NK-92 treated with Interleukin-12 subunit alpha and Interleukin-12 subunit beta, amount 100 ng/mL, for 24 hours (cell line): ENCODE measurements at places on chromosomes 4 and X.

DNA sequence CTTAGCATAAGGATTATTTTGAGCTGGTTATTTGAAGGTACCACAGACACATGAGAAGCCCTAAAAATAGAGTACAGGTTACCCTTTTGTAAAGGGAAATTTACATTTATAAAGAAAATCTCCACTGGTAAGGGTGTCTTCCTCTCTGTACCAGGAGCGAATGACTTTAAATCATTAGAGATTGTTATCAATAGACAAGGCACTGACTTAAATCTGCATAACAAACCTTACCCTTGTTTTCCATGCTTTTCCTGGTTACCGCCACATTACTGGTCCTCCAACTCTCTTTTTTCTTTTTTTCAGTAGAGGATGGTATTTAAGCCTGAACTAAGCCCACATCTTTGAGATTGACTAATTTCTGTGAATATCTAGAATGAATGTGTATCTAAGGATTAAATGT is 129.8 kb downstream of the SLC7A11 start:
- DNase-seq: no peak

- no peak for DNase-seq
Measured at GRCh38 chr4:1792158-1792831, 798 bp upstream of the FGFR3 start.

GRCh38 chrX:74523870-74524735 is 90.3 kb downstream of the RLIM start:
- DNase-seq: no peak

DNA sequence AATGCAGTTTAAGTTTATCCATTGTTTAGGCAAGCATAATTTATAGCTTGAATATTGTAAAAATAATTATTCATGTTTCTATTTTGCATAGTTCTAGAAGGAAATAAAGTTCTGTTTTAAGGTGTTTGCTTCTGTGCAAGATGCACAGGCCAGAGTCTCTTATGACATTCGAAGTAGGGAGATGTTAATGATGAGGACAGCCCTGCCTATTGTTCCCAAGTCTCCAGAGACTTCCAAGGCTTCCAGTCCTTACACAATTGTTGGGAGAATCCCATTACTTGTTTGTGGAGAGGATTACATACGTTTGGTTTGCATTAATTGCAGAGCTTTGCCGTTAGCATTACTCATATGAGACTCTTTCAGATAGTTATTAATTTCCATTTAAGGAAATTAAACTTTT is 96.2 kb upstream of the ANK2 start:
- no peak for DNase-seq

GRCh38 chr4:116796022-116796421 is 289.4 kb downstream of the TRAM1L1 start:
- DNase-seq: no peak

- DNase-seq: no peak
Measured at GRCh38 chrX:110954428-110955100, 141.4 kb upstream of the PAK3 start.

- no peak for DNase-seq
Measured at GRCh38 chr4:79576429-79576753, 168.4 kb upstream of the GK2 start.

GRCh38 chrX:43333543-43333942 is 322.6 kb upstream of the MAOA start:
- DNase-seq: no peak

DNA sequence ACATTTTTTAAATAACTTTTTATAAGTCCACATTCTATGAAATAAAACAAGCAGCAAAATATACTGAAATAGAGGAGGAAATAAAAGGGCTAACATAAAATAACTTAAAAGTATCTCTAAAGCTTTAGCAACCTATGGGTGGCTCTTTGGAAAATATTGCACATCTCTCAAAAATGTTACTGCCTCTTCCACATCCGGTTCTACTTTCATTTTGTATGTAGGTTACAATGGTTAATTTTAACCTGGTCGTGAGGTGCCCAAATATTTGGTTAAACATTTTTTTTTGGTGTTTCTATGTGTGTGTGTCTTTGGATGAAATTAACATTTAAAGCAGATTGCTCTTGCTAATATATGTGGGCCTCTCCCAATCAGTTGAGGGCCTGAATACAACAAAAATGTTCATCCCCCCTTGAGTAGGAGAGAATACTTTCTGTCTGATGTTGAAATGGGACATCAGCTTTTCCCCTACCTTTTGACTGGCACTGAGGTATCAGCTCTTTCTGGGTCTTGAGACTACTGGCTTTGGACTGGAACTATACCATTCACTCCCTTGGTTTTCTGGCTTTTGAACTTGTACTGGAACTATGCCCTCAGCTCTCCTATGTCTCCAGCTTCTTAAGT is 353.0 kb downstream of the ADAM29 start:
- DNase-seq: no peak

GRCh38 chr4:85953651-85954018 is 406.2 kb downstream of the MAPK10 start:
- no peak for DNase-seq

DNA sequence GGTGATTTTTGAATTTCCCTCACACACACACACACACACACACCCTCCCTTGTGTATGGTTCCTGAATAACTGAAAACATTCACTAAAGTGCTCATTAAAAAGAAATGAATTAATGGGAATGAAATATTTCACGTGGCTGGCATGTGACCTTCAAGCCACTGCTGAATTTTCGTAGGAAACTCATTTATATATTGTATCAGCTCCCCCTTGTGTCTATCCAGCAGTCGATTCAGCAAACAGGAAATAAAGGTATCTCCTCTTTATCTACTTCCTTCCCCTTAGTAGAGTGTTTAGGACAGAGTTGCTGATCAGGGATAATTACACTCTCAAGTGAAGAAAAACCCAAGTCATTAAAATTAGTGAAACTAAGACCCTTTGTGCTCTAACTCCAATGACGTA is 912.6 kb upstream of the LCORL start:
- no peak for DNase-seq

- no peak for DNase-seq
Measured at GRCh38 chrX:93422693-93423092, 250.7 kb downstream of the NAP1L3 start.

- DNase-seq: no peak
Measured at GRCh38 chrX:45083314-45083713, 117.4 kb downstream of the DIPK2B start.

- no peak for DNase-seq
Measured at GRCh38 chr4:20127626-20128025, 124.1 kb upstream of the SLIT2 start.
